ENCODE measurements at places on chromosomes 7 and 10. TPM values are rescaled to one million over a fixed set of nuclear protein-coding genes. Genes with fewer than 3 reads are reported as not detected.

Gene CYTH3
- 24.3 TPM for total RNA-seq

Gene KLF14
- not detected for total RNA-seq

DNA sequence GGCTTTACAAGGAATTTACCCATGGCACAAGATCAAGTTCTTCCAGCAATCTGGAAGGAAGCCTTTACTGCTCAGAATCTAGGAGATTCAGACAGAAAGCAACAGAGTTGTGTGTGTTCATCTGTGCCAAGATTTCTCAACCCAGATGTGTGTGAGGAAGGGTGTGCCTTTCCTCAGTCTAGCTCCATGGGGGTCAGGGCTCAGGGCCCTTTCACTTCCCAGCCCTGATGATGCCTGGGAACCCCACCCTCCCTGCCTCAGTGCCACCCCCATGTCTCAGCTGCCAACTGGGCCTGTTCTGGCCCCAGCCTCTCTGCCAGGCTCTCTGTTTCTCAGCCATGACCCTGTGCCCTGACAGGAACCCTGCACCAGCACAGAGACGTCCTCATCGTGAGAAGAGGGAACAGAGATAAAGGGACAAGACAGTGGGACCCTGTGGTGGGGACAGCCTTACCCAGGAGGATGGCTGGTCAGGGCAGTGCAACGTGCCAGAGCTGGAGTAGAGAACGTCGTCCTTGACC is 102.0 kb downstream of the VIPR2 start:
- no peak overlapping the region for H3K4me3 ChIP-seq
- no peak for DNase-seq

GRCh38 chr7:143884969-143885559 is 16.9 kb downstream of the TCAF1 start:
- DNase-seq = peak; percentile 62
- H3K4me3 ChIP-seq = peak overlapping the region; percentile 90

DNA sequence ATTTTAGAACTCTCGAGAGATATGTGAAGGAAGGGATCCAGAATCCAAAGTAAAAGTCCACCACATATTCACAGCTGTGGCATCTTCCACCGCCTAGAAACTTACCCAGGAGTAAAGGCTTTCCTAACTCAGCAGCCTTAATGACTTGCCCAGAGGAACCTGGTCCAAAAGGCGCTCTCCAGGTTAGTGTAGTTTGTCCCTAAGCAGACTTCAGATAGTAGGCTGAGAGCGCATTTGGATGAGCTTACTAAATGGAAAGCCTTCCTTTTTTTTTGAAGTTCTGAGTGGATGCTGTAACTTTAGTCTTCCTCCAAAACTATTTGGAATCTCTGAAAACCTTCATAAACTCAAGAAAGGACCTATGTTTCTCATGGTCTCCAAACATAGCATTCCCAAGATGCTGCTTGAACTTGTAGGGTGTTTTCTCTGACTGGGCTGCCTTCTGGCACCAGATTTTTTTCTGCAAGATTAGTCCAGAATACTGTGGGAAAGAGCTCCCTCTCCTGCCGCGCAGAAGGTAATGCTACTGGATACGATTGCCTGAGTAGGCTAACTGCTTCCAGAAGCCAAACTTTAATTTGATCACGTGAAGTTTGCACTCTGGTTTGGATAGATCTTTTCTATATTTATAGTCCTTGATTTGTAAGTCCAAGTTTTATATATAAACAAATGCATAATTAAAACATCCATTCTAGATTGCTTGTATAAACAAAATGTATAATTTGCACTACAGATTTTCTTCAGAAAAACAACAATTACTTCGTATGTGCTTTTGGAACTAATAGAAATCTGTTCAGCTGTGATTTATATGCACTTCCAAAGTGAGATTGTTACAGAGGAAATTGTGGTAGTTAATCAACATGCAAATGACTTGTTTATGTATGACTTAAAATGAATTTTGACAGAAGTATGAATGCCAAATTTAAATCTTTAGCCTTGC is 19.6 kb upstream of the GPR37 start:
- H3K4me1 ChIP-seq = peaks cover 16% of the 10 kb centered on the region
- H3K4me3 ChIP-seq = no peak overlapping the region
- peak; percentile 57 for DNase-seq
- peaks cover 2% of the 10 kb centered on the region for H3K27me3 ChIP-seq

GRCh38 chr7:110386006-110386405 is 704.9 kb upstream of the LRRN3 start:
- no peak for DNase-seq
- no peaks in the 10 kb centered on the region for H3K4me1 ChIP-seq
- no peak overlapping the region for H3K27ac ChIP-seq
- H3K36me3 ChIP-seq = no peaks in the 10 kb centered on the region

- H3K4me1 ChIP-seq = no peaks in the 10 kb centered on the region
- H3K27ac ChIP-seq = no peak overlapping the region
- no peak overlapping the region for H3K4me3 ChIP-seq
- no peak for DNase-seq
Measured at GRCh38 chr10:75049316-75050148, 61.9 kb upstream of the SAMD8 start.

DNA sequence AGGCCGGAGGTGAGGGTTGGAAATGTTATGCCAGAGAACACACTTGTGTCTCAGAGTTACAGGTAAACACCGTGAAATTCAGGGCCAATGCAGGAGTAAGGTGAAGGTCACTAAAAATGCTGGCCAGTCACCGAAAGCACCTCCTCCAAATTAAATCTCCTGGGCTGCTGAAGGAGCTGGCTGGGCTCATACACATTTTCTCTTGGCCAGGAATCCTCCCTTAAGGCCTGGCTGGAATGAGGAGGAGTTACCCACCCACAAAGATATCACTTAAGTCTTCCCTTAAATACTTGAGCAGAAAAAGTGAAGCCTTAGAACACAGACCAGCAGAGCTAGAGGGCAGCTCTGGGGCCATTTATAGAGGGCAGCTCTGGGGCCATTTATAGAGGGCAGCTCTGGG is 46.3 kb downstream of the HTRA1 start:
- no peak for DNase-seq
- no peaks in the 10 kb centered on the region for H3K4me1 ChIP-seq
- H3K36me3 ChIP-seq = peaks cover 7% of the 10 kb centered on the region
- H3K27ac ChIP-seq = no peak overlapping the region
- H3K4me3 ChIP-seq = peak overlapping the region; percentile 13

Measured in endothelial cell (in vitro differentiated cells).